ENCODE measurements at places on chromosomes 7 and 10. TPM values are rescaled to one million over a fixed set of nuclear protein-coding genes. Genes with fewer than 3 reads are reported as not detected.

Gene CLDN3
- 6.0 TPM for total RNA-seq

Gene SERPINE1
- total RNA-seq, result 6.8 TPM

Gene OR2A12
- total RNA-seq, result not detected

Gene CALCR
- 0.38 TPM for total RNA-seq

Gene TDRD1
- 0.38 TPM for total RNA-seq

Gene VPS26A
- total RNA-seq, result 58.4 TPM

Gene FAM171A1
- 35.1 TPM for total RNA-seq

Gene CALHM1
- total RNA-seq, result not detected

Gene HOXA2
- not detected for total RNA-seq

Gene ADGRA1
- total RNA-seq, result 5.4 TPM

Gene PPP1R17
- 0.33 TPM for total RNA-seq

Gene NKX2-3
- not detected for total RNA-seq
